K562 (cell line): ENCODE measurements at places on chromosomes 1 and 21.
A peak's percentile ranks its signal among the peaks of the same experiment; 100 is the strongest.

DNA sequence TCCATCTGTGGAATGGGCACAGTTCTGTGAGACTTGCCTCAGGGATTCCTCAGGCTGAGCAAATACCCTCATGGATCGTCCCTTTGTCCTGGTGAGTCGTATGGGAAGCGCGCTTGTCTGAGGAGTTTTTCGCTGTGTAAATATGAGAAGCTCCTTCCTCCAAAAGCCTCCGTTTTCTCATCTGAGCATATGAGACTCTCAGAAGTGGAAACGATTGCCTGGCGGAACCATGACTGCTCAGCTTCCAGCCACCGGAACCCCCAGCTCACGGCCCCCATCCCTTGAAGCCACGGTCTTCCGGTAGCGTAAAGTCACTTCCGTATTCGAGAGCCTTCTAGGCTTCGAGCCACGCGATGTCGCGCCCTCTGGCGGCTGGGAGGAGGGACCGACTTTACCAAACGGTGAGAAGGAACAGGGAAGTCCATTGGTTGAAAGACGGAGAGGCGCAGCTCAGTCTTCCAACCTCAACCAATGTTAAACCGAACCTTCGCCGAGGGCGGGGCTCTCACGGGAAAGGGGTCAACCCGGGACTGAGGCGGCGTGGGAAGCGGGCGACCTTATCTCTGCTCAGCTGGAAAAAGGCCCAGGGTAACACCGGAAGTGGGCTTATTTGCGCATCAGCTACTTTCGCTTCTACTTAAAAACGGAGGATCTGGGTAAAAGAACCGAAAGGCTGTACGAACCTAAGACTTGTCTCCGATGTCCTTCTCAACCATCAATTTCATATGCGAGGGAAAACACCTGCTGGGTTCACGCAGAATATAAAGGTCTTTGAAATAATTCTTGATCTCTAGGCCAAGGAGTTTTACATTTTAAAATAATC is 46.3 kb downstream of the AZIN2 start:
- peak; percentile 89 for DNase-seq

DNA sequence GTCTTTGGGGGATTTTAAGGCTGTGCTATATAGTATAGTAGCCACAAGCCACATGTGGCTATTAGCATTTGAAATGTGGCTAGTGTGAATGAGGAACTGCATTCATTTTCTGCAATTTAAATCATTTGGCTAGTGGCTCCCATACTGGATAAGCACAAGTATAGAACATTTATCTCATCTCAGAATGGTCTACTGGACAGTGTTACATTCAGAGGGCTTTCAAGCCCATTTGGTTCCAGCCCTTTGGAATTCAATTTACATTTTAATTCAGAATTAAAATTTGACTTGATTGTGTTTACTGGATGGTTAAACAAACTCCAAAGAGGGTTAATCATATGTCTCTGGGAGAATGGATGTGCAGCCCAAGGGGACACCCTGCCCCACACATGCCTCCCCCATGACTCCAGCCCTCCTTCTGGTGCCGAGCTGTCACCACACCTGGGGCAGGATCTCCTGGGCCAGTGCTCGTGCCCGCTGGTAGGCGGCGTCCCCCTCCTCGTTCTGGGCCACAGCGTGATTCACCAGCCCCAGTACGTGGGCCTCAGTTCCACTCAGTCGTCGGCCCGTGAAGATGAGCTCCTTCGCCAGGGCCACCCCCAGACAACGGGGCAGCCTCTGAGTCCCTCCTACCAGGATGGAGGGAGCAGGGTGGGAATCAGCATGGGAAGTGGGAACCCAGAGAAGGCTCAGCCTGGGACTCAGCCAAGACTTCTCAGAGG is 17.2 kb downstream of the ECHDC2 start:
- no peak for DNase-seq

GRCh38 chr21:20999659-21000058 is 1.4 kb downstream of the NCAM2 start:
- DNase-seq = peak; percentile 50

GRCh38 chr1:183512450-183512849 is 40.2 kb downstream of the SMG7 start:
- no peak for DNase-seq

GRCh38 chr1:202349206-202349928 is 868 bp downstream of the PPP1R12B start:
- peak; percentile 66 for DNase-seq

DNA sequence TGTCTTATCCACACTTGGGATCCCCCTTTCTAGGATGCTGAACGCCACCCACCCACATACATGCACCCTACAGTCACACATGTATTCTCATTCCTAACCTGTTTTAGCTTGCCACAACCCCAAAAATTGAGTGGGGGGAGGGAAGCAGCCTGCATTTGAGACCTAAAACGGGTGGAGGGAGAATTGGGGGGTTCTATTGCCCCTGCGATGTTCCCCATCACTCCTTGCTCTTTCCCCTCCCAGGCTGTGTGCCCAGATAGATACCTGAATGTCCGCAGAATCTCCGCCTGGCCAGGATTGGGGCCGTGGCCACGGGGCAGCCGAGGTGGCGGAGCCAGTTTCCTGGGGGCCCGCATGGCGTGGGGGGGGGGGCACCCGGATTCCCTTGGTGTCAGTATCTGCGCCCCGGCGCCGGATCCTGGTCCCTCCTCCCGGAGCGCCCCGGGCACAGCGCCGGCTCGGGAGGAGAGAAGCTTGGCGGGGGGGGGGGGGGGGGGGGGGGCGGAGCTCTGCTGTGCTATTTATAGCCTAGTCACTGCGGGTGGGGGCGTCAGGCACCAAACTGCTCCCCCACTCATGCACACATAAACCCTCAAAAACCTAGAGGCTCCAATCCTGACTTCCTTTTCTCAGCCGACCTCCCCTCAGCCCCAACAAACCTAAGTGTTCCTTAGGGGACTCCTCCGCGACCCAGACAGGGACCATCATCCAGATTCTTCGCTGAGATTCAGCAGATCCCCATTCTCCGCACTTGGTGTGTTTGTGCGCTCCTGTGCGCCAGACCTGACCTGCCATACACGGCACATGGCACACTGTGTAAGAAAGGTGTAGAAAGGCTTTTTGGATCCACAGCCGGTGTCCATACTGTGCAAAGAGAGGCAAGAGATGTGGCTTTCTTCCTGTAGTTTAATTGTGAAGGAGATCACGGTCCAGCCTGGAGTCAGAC is 1.9 kb downstream of the ANKRD34A start:
- DNase-seq = peak; percentile 78

- no peak for DNase-seq
Measured at GRCh38 chr1:94355485-94355980, 62.7 kb upstream of the ABCD3 start.

DNA sequence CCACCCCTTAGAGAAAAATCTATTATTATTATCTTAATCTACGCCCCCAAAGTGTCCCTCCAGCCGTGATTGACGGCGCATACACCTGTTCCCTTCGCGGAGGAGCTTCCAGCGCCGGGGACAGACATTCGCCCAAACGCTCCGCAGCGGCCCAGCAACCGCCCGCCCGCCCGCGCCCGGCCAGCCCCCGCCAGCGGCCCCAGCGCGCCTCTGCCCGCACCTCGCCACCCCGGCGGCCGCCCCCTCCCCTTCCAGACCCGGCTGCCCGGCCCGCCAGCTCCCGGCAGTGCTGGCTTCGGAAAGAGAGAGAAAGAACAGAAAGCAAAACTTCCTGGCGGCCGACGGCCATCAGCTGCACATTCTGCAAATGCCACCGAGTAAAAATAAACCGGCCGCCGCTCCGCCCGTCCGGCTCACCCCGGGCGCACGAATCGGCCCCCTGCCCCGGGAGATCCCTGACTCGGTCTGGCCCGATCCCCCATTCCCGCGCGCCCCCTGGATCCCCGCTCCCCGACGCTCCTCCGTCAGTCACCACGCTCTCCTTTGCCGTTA is 1.6 kb downstream of the CASZ1 start:
- no peak for DNase-seq

- no peak for DNase-seq
Measured at GRCh38 chr21:31251686-31252085, 92.4 kb downstream of the TIAM1 start.

DNA sequence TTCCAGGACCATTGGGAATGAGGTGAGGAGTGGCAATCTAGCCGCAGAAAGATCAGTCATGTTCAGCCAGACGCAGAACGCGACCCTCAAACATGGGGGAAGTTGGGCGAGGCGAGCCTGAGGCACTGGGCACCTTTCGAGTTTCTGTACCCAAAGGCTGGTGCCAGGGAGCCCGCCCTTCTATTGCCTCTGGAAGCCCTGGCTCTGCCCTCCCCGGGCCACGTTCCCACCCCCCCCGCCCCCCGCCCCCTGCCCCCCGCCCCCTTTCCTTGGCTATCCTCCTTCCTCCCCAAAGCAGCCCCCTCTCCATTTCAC is 2.2 kb upstream of the ZBTB7B start:
- no peak for DNase-seq

DNA sequence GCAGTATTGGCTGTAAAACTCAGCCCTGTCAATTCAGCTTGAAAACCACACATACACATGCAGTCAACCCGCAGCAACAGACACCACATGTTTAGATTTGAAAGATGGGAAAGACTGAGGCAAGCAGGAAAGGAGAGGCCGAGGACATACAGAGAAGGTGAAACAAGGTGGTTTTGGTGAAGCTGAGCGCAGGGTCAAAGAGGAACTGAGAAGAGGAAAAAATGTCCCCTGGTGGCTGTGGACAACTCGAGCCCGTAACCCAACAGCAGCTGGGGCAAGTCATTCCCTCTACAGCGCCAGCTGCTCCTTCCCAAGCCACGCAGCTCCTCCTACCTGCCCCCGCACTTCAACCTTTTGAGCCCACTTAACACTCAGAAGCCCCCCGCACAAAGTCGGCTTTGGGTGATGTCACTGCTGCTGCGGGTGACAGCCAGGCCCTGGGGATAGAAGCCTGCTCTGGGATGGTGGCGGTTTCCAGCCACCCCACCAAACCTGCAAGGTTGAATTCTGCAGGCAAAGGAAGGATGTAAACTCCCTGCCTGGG is 63.0 kb downstream of the KCNN3 start:
- no peak for DNase-seq

DNA sequence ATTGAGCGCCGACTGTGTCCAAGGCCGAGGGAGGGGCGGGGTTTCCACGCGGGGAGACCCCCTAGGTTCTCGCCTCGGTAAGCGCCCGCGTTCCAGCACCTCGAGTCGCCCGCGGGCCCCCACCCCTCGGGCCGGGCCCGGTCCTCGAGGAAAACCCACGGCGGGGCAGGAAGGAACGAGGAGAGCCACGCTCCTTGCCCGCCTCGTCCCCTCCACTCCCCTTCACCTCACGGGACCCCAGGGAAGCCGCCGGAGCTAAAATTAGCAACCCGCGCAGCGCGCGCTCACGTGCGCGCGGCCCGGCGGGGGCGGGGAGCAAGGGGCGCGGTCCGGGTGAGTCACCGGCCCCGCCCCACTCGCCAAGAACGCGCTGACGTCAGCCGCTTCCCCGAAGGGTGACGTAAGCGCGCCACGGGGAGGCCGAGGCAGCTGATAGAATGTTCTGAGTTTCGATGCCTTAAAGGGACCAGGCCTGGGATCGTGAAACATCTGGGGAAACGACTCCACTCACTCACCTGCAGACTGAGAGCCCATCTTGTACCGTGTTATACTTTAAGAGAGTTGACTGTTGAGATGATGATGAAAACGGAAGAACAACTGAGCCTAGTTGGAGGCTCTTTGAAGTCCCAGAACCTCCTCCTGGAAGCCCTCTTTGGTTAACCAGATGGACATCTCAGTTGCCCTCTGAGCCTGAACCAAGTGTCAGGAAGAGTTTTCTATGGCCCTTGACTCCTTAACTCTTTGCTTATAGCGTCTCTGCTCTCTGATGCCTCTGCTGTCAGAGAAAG is 49.7 kb upstream of the ATF3 start:
- peak; percentile 99 for DNase-seq

- DNase-seq = no peak
Measured at GRCh38 chr1:113904293-113904673, 316 bp downstream of the AP4B1 start.

DNA sequence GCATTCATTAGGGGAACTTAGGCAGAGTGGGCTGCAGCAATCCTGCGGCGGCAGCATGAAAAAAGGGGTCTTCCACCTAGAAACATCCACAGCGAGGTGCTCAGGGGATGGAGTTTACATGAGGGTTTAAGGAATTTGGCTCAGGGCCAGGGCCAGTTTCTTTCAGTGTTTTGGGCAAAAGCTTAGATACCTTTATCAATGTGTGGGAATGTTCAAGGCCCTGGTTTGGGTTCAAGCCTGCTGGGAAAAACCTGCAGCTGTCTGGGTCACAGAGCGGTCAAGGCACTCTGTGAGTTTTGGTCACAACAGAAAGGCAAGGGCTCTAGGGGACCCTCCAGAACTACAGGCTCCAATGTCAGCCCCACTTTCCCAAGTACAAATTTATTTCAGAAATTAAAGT is 230.3 kb downstream of the DISC1 start:
- DNase-seq = no peak

- DNase-seq = no peak
Measured at GRCh38 chr1:76430531-76430930, 356.0 kb downstream of the ST6GALNAC3 start.
